ENCODE measurements at places on chromosomes 7 and 10.

DNA sequence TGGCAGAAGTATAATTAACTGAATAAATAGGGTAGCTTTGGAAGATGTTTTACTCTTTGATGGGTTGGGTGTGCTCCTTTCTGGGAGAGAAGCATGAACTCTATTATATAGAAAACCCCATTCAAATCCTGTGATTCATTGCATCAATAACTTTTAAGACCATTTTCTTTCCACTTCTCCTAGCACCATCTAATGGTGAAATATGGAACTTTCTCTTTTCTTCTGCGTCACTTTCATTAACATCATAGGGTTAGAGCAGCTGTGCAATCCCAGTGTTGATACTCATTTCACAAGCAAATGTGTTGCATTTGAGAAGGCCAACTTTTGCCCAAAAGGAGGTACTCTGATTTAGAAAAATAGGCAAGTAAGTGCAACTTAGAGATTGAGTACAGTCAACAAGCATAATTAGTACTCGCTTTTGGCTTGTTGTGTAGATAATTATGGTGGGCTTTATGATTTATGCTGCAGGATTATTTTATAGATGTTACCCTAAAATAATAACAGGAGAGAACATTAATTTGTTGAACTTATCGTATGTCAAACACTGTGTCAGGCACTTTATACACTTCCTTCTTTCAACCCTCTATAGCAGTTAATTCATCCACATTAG is 92.9 kb downstream of the CPED1 start:
- no peak for DNase-seq

- no peak for DNase-seq
These were observed 132.7 kb upstream of the YAE1 start for GRCh38 chr7:39433550-39433949.

DNA sequence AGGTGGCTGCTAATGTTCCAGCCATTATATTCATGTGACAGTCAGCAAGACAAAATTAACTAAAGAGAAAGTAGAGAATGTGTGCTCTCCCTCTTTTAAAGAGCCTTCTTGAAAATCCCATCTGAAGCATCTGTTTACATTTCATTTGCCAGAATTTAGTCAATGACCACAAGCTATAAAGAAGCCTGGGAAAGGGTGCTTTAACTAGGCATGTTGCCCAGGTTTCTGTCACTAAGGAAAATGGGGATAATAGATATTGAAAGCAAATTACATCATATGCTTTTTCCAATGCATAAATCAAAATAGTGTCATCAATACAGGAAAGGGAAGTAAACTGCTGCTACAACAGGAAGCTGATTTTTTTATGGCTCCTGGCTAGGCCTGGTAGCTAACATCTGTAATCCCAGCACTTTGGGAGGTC is 67.7 kb downstream of the ELAPOR2 start:
- DNase-seq: no peak

- DNase-seq: no peak
These were observed 33.2 kb upstream of the CUBN start for GRCh38 chr10:17162828-17163227.

DNA sequence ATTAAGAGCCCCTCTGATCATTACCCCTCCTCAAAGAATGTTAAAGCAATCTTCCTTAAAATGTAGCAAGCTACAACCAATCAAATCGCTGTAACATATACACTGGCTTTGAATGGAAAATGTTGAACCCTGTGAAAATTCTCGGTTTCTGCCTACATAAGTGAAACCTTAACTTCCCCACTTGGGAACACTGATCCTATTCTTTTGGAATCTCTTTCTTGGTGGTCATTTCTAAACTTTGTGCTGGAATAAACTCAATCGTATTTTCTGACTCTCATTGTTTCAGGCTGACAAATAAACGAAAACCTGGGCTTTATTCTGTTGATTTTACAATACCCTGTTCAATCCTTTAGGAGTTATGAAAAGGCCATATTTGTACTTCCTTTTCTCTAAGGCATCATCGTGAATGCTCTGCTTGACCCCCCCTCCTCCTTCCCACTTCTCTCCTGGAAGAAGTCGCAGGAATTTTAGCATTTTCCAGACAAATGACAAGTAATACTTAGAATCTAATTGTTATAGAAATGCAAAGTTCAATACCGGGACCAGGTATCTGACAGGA is 155.1 kb upstream of the FAM13C start:
- no peak for DNase-seq

DNA sequence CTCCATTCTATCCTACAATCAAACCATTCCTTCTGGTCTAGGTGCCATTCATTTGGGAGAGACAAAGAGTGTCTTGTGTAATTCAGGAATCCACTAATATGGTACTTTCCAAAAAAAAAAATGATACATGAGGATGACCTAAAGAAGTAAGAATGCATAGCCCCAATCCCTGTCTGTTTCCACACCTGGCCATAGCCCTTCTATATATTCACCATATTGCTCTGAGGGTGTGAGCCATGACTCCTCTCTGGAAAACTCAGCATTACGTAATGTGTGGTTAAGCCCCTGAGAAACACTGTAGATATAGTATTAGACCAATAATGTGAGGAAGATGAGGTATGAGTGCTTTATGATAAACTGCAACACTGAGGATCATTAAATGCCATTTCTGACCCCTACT is 592.7 kb downstream of the INHBA start:
- no peak for DNase-seq

GRCh38 chr7:114487174-114487573 is 72.6 kb downstream of the FOXP2 start:
- DNase-seq: no peak

DNA sequence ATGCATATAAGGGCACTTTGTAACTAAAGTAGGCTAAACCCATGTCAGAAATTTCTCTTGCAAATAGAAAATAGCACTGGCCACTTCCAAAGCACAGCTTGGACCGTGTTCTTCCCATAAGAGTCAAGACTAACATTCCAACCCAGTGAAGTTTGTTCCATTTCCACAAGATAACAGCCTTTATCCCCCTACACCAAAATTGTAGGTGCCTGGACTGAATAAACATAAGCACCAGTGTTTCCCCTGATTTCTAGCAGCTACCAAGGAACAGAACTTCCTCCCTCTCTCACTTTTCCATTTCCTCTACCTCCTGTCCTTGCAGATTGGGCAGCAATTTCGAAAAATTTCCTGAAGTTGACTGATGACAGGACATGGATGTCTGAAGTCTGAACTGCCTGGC is 219.7 kb downstream of the CREB5 start:
- DNase-seq: no peak

GRCh38 chr10:61642150-61642571 is 20.6 kb upstream of the CABCOCO1 start:
- no peak for DNase-seq

- no peak for DNase-seq
These were observed 196.2 kb downstream of the NRG3 start for GRCh38 chr10:82071231-82071630.

DNA sequence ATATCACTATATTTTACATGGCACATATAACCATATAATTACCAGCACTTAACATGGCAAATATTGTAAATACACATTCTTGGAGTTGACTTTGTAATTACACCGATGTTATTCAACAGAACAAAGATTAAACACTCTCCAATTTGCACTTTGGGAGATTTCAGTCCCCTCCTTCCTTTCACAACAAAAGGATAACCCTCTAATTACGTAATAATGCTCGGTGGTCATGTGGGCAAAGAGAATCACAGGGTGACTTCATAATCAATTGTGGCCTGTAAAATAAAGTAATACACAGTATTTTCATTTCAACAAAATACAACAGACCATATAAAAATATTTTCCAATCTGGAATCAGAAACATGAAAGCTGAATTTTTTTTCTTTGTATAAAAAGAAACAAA is 73.2 kb downstream of the RHOBTB1 start:
- no peak for DNase-seq

DNA sequence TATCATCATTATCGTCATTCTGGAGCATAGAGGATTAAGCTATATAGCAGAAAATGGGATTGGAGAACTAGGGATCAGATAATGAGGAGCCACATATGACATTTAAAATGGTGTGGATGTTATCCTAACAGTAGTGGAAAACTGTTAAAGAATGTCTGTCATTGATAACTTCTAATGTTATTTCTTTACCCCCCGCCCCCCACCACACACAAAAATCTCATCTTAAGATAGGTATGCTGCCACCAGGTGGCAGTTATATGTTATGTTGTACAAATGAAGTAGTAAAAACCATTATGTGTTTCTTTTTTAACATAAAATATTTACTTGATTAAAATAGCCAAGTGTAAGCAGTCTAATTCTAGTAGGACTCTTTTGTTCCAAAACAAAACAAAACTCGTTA is 13.0 kb downstream of the AKAP9 start:
- DNase-seq: no peak

- no peak for DNase-seq
These were observed 230.4 kb downstream of the TNS3 start for GRCh38 chr7:47351233-47352154.

- no peak for DNase-seq
These were observed 482.2 kb downstream of the PLXDC2 start for GRCh38 chr10:20298417-20298816.

- DNase-seq: no peak
These were observed 927 bp upstream of the ALOX5 start for GRCh38 chr10:45373003-45373575.

GRCh38 chr7:68218461-68218860 is 1221.8 kb downstream of the TYW1 start:
- no peak for DNase-seq

GRCh38 chr10:33211106-33211878 is 123.2 kb downstream of the NRP1 start:
- DNase-seq: no peak

GRCh38 chr10:62077330-62078015 is 176.0 kb downstream of the ARID5B start:
- no peak for DNase-seq

- DNase-seq: no peak
These were observed at the start of gene PAX4 for GRCh38 chr7:127618042-127618441. TSS of gene PAX4 (minus strand) at chr7:127618142. CDS start at chr7:127615928, 2,214 bp downstream.

GRCh38 chr7:117375380-117375779 is 51.9 kb downstream of the ASZ1 start:
- DNase-seq: no peak

DNA sequence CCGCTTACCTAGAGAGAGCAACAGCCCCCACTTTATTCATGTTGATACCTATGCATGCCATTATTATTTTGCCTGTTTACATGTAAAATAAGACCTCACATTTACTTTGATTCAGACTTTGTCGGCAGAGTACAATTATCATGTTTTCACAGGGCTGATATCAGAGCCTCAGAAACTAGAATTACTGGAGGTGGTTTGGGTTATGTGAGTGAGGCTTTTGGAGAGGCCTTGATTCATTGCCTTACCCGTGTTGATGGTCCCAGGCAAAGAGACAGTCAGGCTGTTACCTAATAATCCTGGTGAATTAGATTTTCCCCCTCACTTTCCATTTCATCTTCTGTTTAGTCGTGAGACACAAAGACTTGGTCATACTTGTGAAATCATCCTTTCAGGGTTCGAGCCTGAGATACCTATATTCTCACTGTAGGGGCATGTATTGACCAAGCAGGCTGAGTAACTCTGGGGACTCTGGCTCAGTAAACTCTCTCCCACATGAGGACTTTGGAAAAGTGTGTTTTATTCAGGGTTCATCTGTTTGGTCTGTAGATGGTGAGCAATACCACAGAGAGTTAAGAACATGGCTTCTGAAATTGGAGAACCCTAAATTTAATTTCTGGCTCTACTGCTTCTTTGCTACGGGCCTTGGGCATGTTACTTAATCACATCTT is 150.9 kb downstream of the CELF2 start:
- DNase-seq: no peak

DNA sequence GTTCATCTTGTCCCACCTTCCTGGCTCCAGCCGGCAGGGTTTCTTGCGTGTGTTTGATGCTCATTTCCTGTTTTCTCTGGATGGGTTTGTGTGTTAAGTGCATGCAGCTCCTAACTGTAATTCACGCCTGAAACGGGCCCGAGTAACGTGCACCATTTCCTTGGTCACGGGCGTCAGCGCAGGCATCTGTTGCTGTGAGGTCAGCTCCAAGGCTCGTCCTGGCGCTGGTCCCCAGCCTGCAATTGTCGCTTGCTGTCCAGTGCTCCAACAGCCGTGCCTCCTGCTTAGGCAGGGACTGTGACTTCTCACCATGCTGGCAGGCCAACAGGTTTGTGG is 201.1 kb downstream of the GLRX3 start:
- DNase-seq: no peak

- DNase-seq: no peak
These were observed 194.9 kb upstream of the TPK1 start for GRCh38 chr7:145030754-145031153.

DNA sequence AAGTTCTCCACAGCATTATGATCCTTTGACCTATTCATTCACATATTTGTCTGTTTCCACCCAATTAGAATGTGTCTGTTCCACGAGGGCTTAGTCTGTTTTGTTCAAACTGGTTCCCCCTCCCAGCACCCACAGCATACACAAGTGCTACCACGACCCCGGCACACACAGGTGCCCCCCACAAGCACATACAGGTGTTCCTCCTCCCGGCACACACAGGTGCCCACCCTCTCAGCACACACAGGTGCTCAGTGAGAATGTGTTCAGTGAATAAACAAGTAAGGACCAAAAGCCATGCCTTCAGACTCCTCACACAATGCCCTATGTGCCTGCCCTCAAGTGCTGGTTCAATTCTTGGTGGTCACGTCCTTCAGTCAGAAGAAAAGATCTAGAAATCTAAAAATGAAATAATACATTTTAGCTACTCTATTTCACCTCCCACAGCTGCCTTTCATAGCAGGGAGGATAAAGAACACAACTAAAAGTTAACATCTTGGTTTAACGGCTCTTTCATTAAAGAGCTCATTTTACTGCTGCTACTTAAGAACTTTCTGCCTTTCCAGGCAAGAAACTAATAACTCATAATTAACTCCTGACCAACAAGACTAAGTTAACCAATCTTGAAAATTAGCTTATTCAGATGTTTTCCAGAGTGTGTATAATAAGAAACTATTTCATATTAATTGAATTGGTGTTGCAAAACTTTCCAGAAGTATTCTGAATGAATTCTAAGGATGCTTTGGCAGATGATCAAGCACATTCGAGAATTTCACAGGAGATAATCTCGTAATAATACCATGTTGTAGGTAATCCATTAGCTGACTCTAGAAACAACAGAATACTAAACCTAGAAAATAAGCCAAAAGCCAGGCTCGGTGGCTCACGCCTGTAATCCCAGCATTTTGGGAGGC is 2.3 kb downstream of the DNMBP start:
- no peak for DNase-seq

- DNase-seq: no peak
These were observed 243.4 kb upstream of the FZD1 start for GRCh38 chr7:91020636-91021385.

GRCh38 chr7:23249486-23249885 is 2.9 kb downstream of the GPNMB start:
- DNase-seq: no peak

GRCh38 chr10:13115832-13116803 is 16.2 kb downstream of the OPTN start:
- no peak for DNase-seq

GRCh38 chr10:22652988-22653481 is 61.3 kb downstream of the PIP4K2A start:
- DNase-seq: no peak

Data from stimulated activated CD8-positive, alpha-beta memory T cell treated with anti-CD3 and anti-CD28 coated beads, Interleukin-12 subunit alpha, Interleukin-12 subunit beta, amount 100 ng/mL, for 1 hour (primary cell).